ENCODE measurements at places on chromosomes 13 and 19. TPM values are rescaled to one million over a fixed set of nuclear protein-coding genes. Genes with fewer than 3 reads are reported as not detected.

The FGF9 gene
- 13.5 TPM for polyA plus RNA-seq

GRCh38 chr13:76148926-76149325 is 512.8 kb downstream of the LMO7 start:
- no peak for DNase-seq
- no peak overlapping the region for H3K27ac ChIP-seq
- no peaks in the 10 kb centered on the region for H3K36me3 ChIP-seq
- no peaks in the 10 kb centered on the region for H3K27me3 ChIP-seq
- no peaks in the 10 kb centered on the region for H3K4me1 ChIP-seq
- H3K4me3 ChIP-seq, result no peak overlapping the region

The SLC1A6 gene
- polyA plus RNA-seq, result 0.31 TPM

DNA sequence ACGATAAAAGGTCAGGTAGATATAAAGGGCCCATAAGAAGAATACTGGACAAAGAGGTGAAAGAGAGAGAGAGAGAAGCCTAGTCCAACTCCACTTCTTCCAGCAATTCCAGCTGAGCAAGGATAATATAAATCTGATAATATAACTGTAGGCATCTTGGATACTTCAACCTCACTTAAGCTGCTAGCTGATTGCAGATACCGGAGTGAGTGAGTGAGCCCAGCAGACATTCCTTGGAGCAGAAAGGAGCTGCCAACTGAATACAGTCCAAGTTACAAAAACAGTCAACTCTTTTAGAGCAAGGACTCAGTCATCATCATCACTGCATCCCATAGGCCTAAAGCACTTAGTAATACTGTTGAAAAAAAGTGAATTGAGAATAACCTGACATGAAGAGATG is 387.6 kb downstream of the SLITRK6 start:
- H3K27ac ChIP-seq, result no peak overlapping the region
- no peaks in the 10 kb centered on the region for H3K27me3 ChIP-seq
- no peak for DNase-seq
- no peaks in the 10 kb centered on the region for H3K4me1 ChIP-seq
- H3K4me3 ChIP-seq, result no peak overlapping the region

The RASIP1 gene
- polyA plus RNA-seq, result 6.9 TPM

The BAX gene
- polyA plus RNA-seq, result 129 TPM

The C19orf85 gene
- polyA plus RNA-seq, result not detected

The IZUMO2 gene
- polyA plus RNA-seq, result not detected

DNA sequence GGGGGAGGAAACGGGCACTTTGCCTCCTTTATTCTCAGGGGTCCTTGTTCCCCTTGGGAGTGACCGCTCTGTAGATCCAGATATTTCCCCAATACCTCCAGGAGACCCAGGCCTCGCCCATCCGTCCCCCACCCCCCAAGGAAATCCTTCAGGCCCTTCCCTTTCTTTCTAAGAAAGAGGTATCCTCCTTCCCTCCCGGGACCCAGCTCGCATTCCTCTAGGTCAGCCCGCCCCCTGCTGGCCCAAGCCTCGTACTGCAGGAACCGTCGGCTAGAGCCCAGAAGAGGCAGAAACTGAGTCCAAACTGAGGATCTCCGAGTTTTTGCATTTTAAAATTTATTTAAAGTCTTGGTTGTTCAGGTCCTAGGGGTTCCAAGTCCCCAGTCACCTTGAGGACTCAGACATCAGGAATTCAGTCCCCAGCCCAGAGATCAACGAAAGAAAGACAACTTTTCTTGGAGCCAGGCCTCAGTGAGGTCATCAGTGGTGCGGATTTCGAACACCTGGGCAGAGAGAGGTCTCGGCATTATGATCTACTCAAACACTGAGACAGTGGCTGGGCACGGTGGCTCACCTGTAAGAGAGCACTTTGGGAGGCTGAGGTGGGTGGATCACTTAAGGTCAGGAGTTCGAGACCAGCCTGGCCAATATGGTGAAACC is 7.5 kb upstream of the LRFN1 start:
- H3K4me1 ChIP-seq, result peaks cover 6% of the 10 kb centered on the region
- no peak overlapping the region for H3K27ac ChIP-seq
- no peak overlapping the region for H3K4me3 ChIP-seq

The CLEC17A gene
- polyA plus RNA-seq, result 0.13 TPM

- DNase-seq, result no peak
- no peak overlapping the region for H3K27ac ChIP-seq
- H3K4me1 ChIP-seq, result no peaks in the 10 kb centered on the region
- H3K4me3 ChIP-seq, result no peak overlapping the region
Observed at GRCh38 chr13:112509190-112509589, 78.8 kb downstream of the TUBGCP3 start.

DNA sequence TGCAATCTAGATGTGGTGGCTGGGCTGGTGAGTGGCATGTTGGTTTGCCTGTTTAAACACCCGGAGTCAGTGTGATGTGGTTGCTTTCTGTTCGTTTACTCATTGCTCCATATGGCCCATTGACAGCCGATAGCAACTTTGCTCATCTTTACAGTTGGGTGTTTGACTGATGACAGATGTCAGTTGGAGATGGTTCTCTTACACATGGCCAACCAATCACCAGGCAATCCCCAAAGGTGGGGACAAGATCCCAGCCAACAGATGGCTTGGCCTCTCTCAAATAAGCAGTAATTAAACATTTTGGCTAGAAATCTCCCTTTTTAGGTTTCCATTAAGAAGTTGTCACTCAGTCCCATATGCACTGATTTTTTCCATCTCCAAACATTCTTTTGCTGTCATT is 497.1 kb upstream of the ARGLU1 start:
- no peaks in the 10 kb centered on the region for H3K27me3 ChIP-seq
- no peaks in the 10 kb centered on the region for H3K36me3 ChIP-seq
- no peak for DNase-seq
- H3K4me1 ChIP-seq, result no peaks in the 10 kb centered on the region

GRCh38 chr13:31067416-31068118 is 94.1 kb downstream of the HSPH1 start:
- H3K36me3 ChIP-seq, result no peaks in the 10 kb centered on the region
- H3K27ac ChIP-seq, result no peak overlapping the region
- no peaks in the 10 kb centered on the region for H3K27me3 ChIP-seq
- no peak overlapping the region for H3K4me3 ChIP-seq
- no peak for DNase-seq
- H3K4me1 ChIP-seq, result no peaks in the 10 kb centered on the region

The AKT1S1 gene
- polyA plus RNA-seq, result 38.5 TPM

- no peaks in the 10 kb centered on the region for H3K36me3 ChIP-seq
- H3K27ac ChIP-seq, result no peak overlapping the region
- H3K4me3 ChIP-seq, result no peak overlapping the region
- no peaks in the 10 kb centered on the region for H3K4me1 ChIP-seq
Observed at GRCh38 chr13:108957369-108958012, 328.1 kb downstream of the MYO16 start.

DNA sequence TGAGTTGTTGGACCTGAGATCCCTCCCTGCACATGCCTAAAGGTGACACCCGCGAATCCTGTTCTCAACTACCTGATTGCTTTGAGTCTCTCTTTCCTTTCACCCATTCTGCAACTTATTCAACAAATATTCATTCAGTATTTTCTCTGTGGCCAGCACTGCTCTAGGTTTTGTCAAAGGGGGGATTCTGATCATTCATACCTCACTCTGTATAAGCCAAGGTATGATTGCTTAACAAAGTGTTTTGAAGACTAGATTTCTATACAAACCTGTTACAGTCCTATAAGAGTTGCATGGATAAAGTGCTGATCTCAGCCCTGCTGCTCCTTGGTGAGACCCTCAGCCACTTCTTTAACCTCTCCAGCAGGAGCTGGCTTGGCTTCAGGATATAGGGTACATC is 409.7 kb downstream of the KCNRG start:
- DNase-seq, result no peak
- H3K27ac ChIP-seq, result no peak overlapping the region
- H3K36me3 ChIP-seq, result no peaks in the 10 kb centered on the region
- no peak overlapping the region for H3K4me3 ChIP-seq

The URAD gene
- 47.1 TPM for polyA plus RNA-seq
